ENCODE measurements at places on chromosomes 3 and 15.

DNA sequence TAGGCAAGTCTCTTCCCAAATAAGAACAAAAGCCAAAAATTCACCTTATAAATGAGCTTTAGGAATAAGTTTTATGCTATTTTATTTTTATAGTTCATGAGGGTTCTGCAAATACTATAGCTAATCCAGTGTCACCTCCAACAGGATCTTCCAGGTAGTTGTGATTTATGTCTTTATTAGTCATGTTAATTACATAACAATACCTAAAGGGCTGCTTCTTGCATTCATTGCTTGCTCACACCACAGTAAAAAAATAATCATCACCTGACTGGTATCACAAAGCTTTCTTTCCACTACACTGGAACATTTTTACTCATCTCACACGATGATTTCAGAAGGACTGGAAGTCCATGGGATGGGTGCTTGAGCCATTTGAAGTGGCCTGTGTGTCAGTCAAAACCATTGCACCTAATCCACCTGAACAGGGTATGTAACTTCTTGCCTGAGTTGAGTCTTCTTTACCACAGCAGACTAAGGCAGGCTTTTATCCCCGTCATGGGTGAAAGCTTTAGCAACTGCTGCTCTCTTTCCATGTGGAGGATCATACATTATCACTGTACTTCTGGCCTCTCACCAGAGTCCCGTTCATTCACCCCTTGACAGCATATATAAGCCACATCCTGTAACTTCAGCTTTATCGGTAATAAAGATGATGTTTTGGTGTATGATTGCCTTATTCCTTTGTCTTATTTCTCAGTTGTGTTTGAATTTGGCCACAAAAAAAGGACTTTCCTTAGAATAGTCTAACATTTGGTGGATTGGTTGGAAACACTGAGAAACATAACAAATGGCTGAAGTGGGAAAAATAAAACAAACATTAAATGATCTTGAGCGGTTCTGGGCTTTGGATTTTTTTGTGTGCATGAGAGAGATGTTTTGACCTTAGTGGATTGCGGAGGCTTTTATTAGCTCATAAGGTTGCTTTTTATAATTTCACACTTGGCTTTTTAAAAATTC, 382.6 kb upstream of the THBS1 start:
- no peak for DNase-seq

GRCh38 chr3:101262393-101263240, 57.8 kb downstream of the IMPG2 start:
- no peak for DNase-seq

GRCh38 chr3:51271172-51271571, 113.9 kb upstream of the MANF start:
- DNase-seq, result no peak

GRCh38 chr3:142148044-142148791, 1.1 kb downstream of the TFDP2 start:
- DNase-seq, result no peak

DNA sequence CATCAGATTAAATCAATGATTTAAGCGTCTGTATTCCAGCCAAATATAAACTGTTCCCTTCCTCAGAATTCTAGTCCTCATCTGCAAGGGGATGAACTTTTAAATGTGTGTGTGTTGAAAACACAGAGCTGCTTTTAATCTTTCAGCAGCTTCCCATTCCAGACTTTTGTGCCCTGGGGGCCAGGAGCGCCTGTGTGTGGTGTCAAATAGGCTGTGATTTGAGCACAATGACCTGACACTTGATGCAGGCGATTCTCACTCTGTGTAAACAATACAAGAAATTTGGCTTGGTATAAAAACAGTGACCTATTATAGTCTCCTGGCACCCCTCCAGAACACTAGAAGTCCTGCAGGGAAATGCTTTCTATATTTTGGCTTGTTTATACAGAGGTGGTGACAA, 274.6 kb upstream of the ROPN1 start:
- DNase-seq, result no peak

DNA sequence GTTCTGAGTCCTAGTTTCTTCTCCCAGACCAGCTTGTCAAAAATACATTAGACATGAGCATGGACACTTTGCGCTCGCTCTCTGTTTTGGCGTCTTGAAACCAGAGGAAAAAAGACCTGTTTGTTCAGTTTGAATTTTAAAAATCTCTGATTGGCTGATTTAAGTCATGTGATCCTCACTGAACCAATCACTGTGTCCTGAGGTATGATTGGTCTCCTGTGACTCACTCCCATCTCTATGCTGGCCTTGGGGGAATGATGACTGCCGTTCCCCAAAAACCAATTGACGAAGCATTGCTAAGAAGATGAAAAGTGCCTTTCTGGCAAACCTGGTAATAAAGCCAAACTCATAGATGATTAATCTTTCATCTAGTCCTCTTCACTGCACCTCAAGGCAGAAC, 256.5 kb downstream of the IL5RA start:
- DNase-seq, result no peak

- DNase-seq, result peak; percentile 0
These were observed 836.2 kb downstream of the AGBL1 start for GRCh38 chr15:86915811-86916331.

- DNase-seq, result no peak
These were observed 499.6 kb upstream of the CCDC54 start for GRCh38 chr3:106877627-106878026.

- no peak for DNase-seq
These were observed 181.2 kb upstream of the IL12A start for GRCh38 chr3:159807137-159808040.

- no peak for DNase-seq
These were observed 45.4 kb upstream of the PLXNA1 start for GRCh38 chr3:126937533-126937932.
